ENCODE measurements at places on chromosomes 3 and 15.

GRCh38 chr3:125684199-125684598 is 88.9 kb upstream of the OSBPL11 start:
- no peak for DNase-seq

GRCh38 chr3:123036352-123037014 is 8.9 kb upstream of the SEMA5B start:
- no peak for DNase-seq

DNA sequence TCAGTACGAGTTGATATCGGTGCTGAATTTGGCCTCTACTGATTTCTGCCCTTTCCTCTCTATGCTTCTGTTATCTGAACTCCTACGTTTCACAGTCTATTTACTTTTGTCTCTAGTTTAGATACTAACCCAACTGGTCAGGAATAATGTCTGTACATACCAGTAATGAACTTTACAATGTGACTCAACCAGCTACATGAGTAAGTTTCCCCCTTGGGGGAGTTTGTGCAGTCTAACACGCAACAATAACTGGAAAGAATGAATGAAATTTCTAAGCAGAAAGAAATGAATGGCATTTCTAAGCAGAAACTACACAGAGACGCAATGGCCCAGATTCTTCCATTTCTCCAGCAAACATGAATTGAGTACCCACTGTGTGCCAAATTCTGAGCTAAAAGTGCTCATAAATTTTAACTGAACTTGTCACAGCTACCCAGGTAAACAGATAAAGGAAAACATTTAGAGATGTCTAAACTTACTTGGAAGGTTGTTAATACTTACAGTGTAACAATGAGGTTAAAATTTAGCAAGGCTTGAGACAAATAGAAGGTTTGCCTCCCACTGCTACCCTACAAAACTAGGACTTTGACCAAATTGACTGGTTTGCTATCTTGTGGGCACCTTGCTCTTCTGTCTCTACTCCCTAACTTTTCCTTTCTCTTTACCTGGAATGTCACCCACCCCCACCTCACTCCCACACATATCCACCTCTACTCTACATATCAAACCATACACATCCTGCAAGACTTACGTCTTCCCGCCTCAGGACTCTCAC is 11.6 kb downstream of the UPK1B start:
- no peak for DNase-seq

- peak; percentile 22 for DNase-seq
Observed at GRCh38 chr3:31472479-31473390, 60.0 kb upstream of the STT3B start.

DNA sequence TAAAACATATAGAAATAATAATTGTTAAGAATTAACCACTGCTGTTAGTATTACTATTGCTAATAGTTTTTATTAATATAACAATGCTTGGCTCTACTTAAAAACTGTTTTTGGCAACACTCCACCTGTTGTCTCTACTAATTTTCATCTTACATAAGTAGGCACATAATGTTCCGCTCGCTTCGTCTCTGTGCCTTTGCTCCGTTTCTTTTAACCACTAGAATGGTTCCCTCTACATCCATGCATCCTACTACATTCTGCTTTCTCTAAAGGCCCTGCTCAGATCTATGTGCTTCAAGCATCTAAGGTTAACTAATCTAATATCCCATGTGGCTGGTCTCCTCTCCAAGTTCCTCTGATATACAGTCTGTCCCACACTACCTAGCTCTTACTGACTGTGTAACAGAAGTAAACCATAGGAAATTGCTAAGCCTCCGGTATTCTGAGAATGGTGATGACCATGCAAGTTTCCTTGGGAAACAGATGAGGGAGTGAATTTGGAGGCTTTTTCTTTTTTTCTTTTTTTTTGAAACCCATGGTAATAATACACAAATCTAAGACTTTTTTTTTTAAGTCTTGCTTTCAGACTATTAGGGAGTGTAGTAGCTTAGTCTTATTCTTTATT is 138.3 kb downstream of the P3H2 start:
- DNase-seq: no peak

GRCh38 chr3:26049951-26050350 is 260.1 kb downstream of the OXSM start:
- no peak for DNase-seq

- DNase-seq: peak; percentile 21
Observed at GRCh38 chr3:122146466-122146865, 37.0 kb upstream of the CASR start.
